ENCODE measurements at places on chromosomes 16 and 17.

DNA sequence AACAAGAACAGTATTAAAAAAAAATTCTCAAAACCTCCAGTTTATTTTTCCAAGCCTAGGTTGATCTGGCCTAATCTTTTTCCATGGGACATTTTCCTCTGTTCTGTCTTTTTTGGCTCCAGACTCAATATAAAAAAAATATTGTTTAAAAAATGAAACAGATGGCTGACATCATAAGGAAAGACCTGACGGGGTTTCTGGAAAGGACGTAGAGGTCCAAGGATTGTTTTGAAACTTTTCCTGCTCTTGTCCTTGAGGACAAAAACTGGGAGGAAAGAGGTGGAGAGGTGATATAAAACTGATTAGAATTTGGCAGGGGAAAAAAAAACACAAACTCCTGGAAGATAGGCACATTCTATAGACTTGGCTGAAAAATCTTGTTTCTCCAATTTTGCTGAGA, 211.4 kb upstream of the CDH11 start:
- no peaks in the 10 kb centered on the region for H3K4me1 ChIP-seq
- H3K27me3 ChIP-seq = no peaks in the 10 kb centered on the region
- H3K36me3 ChIP-seq = no peaks in the 10 kb centered on the region
- no peak overlapping the region for H3K4me3 ChIP-seq
- no peak for DNase-seq

GRCh38 chr16:82083710-82084353, 48.8 kb downstream of the HSD17B2 start:
- no peak for DNase-seq
- H3K4me1 ChIP-seq = no peaks in the 10 kb centered on the region
- peaks cover 3% of the 10 kb centered on the region for H3K36me3 ChIP-seq

DNA sequence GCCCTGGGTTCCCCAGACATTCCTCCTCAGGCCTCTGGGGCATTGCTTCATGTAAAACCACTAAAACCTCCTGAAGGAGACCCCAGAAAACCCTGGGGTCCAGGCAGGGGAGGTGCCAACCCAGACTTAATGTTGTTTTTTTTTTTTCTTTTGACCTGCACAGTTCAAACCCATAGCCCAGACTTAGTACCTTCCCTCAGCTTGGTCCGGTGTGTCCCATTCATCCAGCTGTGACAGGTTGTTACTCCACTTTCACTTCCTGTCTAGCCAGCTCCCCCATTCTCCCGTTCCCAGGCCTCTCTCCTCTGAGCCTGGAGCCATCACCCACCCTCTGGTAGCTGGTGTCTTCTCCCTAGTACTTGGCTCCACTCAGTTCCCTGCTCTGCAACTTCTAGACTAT, 4.8 kb downstream of the CDR2L start:
- DNase-seq = no peak
- peaks cover 19% of the 10 kb centered on the region for H3K4me1 ChIP-seq
- no peaks in the 10 kb centered on the region for H3K36me3 ChIP-seq
- H3K27ac ChIP-seq = peak overlapping the region; percentile 60

- peaks cover 8% of the 10 kb centered on the region for H3K27me3 ChIP-seq
- H3K36me3 ChIP-seq = peaks cover 3% of the 10 kb centered on the region
- peak; percentile 49 for DNase-seq
- peak overlapping the region; percentile 57 for H3K27ac ChIP-seq
- no peaks in the 10 kb centered on the region for H3K4me1 ChIP-seq
- H3K4me3 ChIP-seq = no peak overlapping the region
Observed at GRCh38 chr16:49484451-49484849, 110.8 kb downstream of the C16orf78 start.

DNA sequence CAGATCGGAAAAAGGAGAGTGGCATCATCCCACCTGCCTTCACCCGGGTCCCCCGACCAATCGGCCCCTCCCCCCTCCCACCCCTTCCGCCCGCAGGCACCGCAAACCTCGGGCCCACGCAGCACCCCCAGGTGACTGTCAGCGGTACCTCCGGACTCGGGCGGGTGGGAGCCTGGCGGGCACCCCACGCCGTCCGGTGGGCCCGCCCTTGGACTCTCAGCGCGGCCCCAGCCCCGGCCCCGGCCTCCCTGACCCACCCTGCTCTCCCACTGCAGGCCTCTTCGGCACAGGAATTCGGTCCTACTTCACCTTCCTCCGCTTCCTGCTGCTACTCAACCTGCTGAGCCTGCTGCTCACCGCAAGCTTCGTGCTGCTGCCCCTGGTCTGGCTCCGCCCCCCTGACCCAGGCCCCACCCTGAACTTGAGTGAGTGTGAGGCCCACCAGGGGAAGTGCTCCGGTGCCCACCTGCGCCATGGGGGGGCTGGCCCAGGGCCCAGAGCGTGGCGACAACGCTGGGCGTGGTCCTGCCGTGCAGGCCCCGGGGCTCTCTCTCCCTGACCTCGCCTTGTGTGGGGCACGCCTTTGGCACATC, 1.6 kb downstream of the TMC8 start:
- H3K36me3 ChIP-seq = no peaks in the 10 kb centered on the region
- H3K4me3 ChIP-seq = no peak overlapping the region
- no peak overlapping the region for H3K27ac ChIP-seq
- peaks cover 35% of the 10 kb centered on the region for H3K27me3 ChIP-seq

DNA sequence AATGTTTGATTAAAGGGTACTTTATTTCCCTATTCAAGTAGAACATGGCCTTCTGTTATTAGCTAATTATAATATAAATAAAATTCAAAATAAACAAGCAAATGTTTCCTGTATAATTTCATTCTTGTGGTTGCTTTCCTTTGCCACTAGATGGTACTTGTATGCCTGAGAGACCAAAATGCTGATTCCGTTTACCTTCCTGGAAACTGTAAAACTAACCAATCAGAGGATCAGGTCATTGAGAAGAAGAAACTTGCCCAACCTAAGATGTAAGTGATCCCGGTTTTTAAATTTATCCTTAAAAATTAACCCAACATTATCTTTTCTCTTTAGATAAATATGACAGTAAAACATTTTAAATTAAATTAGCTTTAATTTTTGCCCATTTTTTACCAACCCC, 8.1 kb upstream of the ABCA5 start:
- no peaks in the 10 kb centered on the region for H3K36me3 ChIP-seq
- H3K4me1 ChIP-seq = no peaks in the 10 kb centered on the region
- peaks cover 20% of the 10 kb centered on the region for H3K27me3 ChIP-seq
- no peak overlapping the region for H3K4me3 ChIP-seq

GRCh38 chr16:30892670-30893416, 1.0 kb downstream of the BCL7C start:
- H3K4me3 ChIP-seq = peak overlapping the region; percentile 89
- no peak for DNase-seq
- H3K27ac ChIP-seq = peak overlapping the region; percentile 62
- H3K36me3 ChIP-seq = peaks cover 10% of the 10 kb centered on the region
- H3K4me1 ChIP-seq = peaks cover 43% of the 10 kb centered on the region

DNA sequence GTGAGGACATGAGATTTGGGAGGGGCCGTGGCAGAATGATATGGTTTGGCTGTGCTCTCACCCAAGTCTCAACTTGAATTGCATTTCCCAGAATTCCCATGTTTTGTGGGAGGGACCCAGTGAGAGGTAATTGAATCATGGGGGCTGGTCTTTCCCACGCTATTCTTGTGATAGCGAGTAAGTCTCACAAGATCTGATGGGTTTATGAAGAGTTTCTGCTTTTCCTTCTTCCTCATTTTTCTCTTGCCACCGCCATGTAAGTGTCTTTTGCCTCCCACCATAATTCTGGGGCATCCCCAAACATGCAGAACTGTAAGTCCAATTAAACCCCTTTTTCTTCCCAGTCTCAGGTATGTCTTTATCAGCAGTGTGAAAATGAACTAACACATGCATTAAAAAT, 40.6 kb downstream of the CCT6B start:
- H3K27me3 ChIP-seq = no peaks in the 10 kb centered on the region
- no peak for DNase-seq
- H3K4me3 ChIP-seq = no peak overlapping the region
- no peaks in the 10 kb centered on the region for H3K4me1 ChIP-seq
- H3K36me3 ChIP-seq = no peaks in the 10 kb centered on the region
- no peak overlapping the region for H3K27ac ChIP-seq

DNA sequence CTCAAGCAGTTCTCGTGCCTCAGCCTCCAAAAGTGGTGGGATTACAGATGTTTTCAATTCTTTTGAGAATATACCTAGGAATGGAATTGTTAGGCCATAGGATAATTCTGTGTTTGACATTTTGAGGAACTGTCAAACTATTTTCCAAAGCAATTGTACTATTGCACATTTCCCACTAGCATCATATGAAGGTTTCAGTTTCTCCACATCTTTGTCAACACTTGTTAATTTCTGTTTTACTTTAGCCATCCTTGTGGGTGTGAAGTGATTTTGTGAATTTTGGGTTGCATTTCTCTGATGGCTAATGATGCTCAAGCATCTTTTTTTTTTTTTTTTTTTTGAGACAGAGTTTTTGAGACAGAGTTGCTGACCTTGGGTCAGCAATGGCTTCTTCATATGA, 6.2 kb downstream of the NT5M start:
- DNase-seq = no peak
- peaks cover 10% of the 10 kb centered on the region for H3K4me1 ChIP-seq
- H3K27me3 ChIP-seq = peaks cover 6% of the 10 kb centered on the region
- H3K27ac ChIP-seq = no peak overlapping the region

DNA sequence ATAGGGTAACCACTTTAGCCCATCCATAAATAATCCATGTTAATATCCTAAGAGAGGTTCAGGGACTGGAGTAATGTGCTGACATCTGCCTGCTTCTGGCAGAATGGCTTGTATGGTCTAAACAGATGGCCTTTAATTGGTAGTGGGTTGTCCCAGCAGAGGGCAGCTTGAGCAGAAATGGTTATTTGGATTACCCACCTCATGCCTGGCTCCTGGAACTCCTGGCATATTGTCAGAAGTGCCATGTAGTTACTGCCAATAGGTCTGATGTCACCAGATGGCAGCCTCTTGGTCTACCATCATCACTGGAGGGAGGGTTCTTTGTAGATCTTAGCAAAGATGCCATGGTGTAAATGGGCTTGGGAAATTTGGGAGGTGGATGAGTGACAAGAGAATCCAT, 157.5 kb upstream of the SOX9 start:
- DNase-seq = no peak
- H3K4me3 ChIP-seq = no peak overlapping the region
- no peak overlapping the region for H3K27ac ChIP-seq
- no peaks in the 10 kb centered on the region for H3K27me3 ChIP-seq
- H3K4me1 ChIP-seq = peaks cover 22% of the 10 kb centered on the region
- H3K36me3 ChIP-seq = peaks cover 2% of the 10 kb centered on the region

DNA sequence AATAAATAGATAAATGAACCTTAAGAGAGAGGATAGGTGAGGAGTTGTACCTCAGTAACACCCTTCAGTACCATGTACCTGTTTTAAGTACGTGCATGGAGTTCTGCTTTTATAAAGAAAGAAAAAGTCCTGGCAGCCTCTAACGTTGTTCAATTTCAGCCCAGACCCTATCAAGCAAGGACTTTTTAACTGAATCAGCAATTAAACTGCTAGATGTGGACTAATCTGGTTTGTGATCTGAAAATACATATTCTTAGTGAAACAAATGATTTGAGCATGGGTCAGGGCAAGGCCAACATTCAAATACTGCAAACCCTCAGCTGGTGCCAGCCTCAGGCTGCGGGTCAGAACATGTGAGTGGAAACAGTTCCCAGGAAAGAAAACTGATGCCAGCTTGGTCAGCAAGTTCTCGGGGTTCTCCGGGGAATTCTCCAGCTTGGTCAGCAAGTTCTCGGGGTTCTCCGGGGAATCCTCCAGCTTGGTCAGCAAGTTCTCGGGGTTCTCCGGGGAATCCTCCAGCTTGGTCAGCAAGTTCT, 84.5 kb downstream of the MRM3 start:
- no peaks in the 10 kb centered on the region for H3K27me3 ChIP-seq
- DNase-seq = no peak
- no peak overlapping the region for H3K27ac ChIP-seq
- H3K4me3 ChIP-seq = no peak overlapping the region

DNA sequence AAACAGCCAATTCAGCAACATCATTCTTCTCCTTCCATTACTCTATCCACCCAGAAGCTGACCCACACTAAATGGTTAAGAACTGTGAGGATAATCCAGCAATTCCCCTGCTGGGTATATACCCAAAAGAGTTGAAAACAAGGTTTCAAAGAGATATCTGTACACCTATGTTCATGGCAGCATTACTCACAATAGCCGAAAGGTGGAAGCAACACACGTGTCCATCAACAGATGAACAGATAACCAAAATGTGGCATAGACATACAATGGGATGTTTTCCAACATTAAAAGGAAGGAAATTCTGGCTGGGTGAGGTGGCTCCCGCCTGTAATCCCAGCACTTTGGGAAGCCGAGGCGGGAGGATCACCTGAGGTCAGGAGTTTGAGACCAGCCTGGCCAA, 19.9 kb downstream of the MIS12 start:
- no peaks in the 10 kb centered on the region for H3K36me3 ChIP-seq
- H3K27ac ChIP-seq = no peak overlapping the region
- no peak overlapping the region for H3K4me3 ChIP-seq
- H3K27me3 ChIP-seq = peaks cover 6% of the 10 kb centered on the region
- no peak for DNase-seq
- H3K4me1 ChIP-seq = peaks cover 22% of the 10 kb centered on the region

GRCh38 chr17:10718547-10718946, 11.3 kb downstream of the TMEM220 start:
- H3K27ac ChIP-seq = no peak overlapping the region
- no peaks in the 10 kb centered on the region for H3K36me3 ChIP-seq
- no peak for DNase-seq
- H3K4me1 ChIP-seq = no peaks in the 10 kb centered on the region
- H3K4me3 ChIP-seq = no peak overlapping the region
- H3K27me3 ChIP-seq = no peaks in the 10 kb centered on the region

GRCh38 chr16:57268804-57269800, 15.4 kb downstream of the PLLP start:
- H3K27ac ChIP-seq = no peak overlapping the region
- no peak for DNase-seq
- no peaks in the 10 kb centered on the region for H3K27me3 ChIP-seq
- peaks cover 23% of the 10 kb centered on the region for H3K4me1 ChIP-seq
- no peak overlapping the region for H3K4me3 ChIP-seq

GRCh38 chr17:12510535-12510934, 155.2 kb upstream of the MYOCD start:
- no peaks in the 10 kb centered on the region for H3K27me3 ChIP-seq
- H3K27ac ChIP-seq = no peak overlapping the region
- H3K36me3 ChIP-seq = no peaks in the 10 kb centered on the region
- no peak for DNase-seq
- H3K4me1 ChIP-seq = no peaks in the 10 kb centered on the region
- H3K4me3 ChIP-seq = no peak overlapping the region

DNA sequence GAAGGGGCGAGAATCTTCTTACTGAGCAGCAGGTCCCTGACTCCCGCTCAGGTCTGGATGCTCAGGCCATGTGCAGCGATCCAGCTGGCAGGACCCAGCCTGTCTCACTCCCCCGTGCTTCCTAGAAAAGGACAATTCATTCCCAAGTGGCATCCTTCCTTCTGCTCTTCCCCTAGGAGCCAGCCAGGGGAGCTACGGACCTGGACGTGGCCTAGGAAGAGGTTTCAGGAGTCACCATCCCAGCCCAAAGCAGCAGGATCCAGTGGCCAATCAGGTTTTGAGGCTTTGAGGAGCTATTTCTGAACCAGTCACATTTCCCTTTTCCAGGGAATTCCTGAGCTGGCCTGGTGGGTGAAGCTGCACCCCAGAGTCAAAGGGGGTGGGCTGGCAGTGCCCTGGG, 7.8 kb upstream of the CD79B start:
- H3K4me3 ChIP-seq = no peak overlapping the region
- peaks cover 15% of the 10 kb centered on the region for H3K4me1 ChIP-seq
- no peaks in the 10 kb centered on the region for H3K27me3 ChIP-seq
- DNase-seq = no peak
- H3K27ac ChIP-seq = no peak overlapping the region
- H3K36me3 ChIP-seq = no peaks in the 10 kb centered on the region

GRCh38 chr17:19329136-19329535, 33.4 kb downstream of the B9D1 start:
- no peak overlapping the region for H3K4me3 ChIP-seq
- H3K27ac ChIP-seq = no peak overlapping the region
- no peak for DNase-seq

- H3K4me1 ChIP-seq = no peaks in the 10 kb centered on the region
- no peak for DNase-seq
- H3K4me3 ChIP-seq = no peak overlapping the region
- H3K27ac ChIP-seq = no peak overlapping the region
Observed at GRCh38 chr16:71855937-71856662, 10.3 kb downstream of the ATXN1L start.
